ENCODE measurements at places on chromosomes 4 and X.

DNA sequence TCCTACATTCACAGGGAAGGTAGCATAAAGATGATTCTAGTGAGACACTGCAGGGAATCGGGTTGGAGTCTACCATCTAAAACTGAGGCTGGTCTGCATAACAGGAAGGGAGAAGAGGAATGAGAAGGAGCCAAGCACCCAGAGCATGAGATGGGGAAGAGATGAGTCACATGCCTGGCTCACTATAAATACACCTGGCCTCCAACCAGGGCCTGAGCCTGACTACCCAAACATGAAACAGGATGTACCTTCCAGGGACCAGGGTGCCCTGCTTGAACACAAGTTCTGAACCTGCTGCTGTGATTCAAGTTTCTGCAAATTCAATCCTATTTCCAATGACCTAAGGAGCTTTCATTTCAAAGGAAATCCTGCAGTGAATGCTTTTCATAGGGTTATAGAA, 24.9 kb downstream of the CD99L2 start:
- H3K4me3 ChIP-seq, result no peak overlapping the region
- H3K27me3 ChIP-seq, result no peaks in the 10 kb centered on the region
- no peak for DNase-seq
- no peaks in the 10 kb centered on the region for H3K4me1 ChIP-seq
- no peaks in the 10 kb centered on the region for H3K36me3 ChIP-seq

- no peak overlapping the region for H3K4me3 ChIP-seq
- no peaks in the 10 kb centered on the region for H3K36me3 ChIP-seq
- DNase-seq, result no peak
These were observed 46.8 kb upstream of the ELF2 start for GRCh38 chr4:139223682-139224317.

DNA sequence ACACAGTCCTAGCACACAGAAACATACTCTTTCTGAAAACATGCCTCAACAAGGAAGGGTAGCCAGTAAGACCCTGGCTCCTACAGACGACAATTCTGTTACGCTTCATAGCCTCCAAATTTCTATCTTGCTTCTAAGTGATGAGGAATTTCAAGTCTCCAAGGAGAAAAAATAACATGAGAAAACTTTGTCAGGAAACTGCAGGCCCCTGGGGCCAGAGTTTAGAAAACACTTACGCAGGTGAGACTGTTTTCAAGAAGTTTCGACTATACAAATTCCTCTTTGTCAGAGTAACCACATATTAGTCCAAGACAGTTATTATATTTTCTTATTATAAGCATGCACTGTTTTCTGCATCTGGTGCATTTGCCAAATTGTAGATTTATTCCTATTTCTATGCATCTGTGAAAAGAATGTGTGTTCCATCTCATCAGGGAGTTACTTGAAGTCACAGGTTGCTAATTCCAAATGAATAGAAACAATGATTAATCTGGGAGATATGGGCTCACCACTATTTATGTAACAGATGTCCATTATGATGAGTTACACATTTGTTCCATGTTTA, 30.3 kb upstream of the HCCS start:
- no peaks in the 10 kb centered on the region for H3K4me1 ChIP-seq
- no peaks in the 10 kb centered on the region for H3K36me3 ChIP-seq
- H3K27ac ChIP-seq, result no peak overlapping the region
- H3K27me3 ChIP-seq, result peaks cover 24% of the 10 kb centered on the region

DNA sequence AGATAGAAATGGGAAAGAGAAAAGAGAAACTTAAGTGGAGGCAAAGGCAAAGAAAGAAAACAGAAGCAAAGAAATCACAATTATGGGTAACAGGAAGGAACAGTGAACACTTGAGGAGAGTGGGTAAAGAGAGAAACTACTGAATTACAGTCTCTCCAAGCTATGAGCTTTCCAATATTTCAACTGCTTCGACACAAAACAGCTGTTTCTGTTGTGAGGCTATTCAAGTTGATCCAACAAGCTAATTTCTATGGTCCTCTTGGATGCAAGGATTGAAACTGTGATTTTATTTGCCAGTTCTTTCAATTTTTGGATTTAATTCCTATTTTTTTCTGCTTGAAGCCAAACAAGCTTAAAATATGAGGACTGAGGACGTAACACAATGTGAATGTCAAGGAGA, 80.5 kb upstream of the ADGRA3 start:
- H3K27ac ChIP-seq, result no peak overlapping the region
- DNase-seq, result no peak
- H3K36me3 ChIP-seq, result no peaks in the 10 kb centered on the region
- no peak overlapping the region for H3K4me3 ChIP-seq
- H3K27me3 ChIP-seq, result no peaks in the 10 kb centered on the region

- no peaks in the 10 kb centered on the region for H3K36me3 ChIP-seq
- no peak for DNase-seq
- peaks cover 47% of the 10 kb centered on the region for H3K27me3 ChIP-seq
- H3K27ac ChIP-seq, result no peak overlapping the region
- H3K4me1 ChIP-seq, result no peaks in the 10 kb centered on the region
- H3K4me3 ChIP-seq, result no peak overlapping the region
These were observed 562.2 kb downstream of the ZIC3 start for GRCh38 chrX:138128027-138128671.
